ENCODE measurements at places on chromosomes 3 and 15.

GRCh38 chr3:29545615-29546014 lies 264.7 kb downstream of the RBMS3 start:
- no peak for DNase-seq

- DNase-seq, result no peak
Measured at GRCh38 chr15:28191832-28192231, 92.7 kb upstream of the OCA2 start.

DNA sequence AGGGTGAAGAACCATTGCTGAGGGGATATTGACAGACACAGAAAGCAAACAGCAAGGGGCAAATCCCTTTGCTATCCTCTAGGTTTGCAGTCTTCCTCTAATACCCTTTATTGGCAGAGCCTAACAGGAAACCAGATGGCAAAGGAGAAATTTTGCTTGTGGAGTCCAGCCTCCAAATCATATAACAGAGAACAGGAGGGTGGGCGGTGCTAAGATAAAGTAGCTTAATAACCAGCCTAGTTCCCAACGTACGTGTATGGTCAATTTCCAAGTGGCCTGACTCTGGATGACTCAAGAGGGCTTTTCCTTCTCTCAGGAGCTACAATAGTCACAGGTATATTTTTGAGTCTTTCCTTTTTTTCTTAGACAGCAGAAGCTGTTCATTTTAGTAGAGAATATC lies 404.5 kb downstream of the PDCD6IP start:
- DNase-seq, result no peak

DNA sequence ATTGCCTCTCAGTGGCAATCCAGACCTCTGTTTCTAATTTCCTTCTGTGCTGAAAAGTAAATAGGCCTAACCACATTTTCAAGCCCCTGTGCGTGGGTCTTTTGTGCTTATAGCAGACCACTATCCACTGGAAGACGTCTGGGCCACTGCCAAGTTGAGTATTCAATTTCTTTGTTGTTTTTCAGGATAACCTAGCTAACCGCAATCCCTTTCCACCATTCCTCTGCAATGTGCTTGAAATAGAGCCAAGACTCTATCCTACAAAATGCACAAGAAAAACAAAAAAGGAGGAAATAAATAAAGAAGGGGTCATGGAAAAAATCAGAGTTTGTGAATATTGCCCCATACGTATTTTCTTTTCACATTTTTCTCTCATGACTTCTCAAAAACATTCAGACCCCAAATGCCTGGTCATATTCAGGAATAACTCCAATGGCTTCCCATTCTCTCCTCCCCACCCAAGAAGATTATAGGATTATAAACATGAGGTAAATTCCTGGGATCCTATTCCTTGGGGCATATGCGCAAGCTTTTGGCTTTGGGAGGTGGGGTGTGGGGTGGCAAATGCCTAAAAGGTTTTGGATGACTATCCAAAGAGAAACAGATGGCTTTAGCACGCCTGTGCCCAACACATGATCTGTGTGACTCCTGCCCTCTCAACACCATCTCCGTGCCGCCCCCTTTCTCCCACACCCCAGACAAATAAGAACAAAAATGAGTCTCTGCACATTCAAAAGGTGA lies 217.9 kb upstream of the THBS1 start:
- DNase-seq, result no peak

GRCh38 chr15:85026304-85027032 lies 44.8 kb downstream of the PDE8A start:
- DNase-seq, result no peak

DNA sequence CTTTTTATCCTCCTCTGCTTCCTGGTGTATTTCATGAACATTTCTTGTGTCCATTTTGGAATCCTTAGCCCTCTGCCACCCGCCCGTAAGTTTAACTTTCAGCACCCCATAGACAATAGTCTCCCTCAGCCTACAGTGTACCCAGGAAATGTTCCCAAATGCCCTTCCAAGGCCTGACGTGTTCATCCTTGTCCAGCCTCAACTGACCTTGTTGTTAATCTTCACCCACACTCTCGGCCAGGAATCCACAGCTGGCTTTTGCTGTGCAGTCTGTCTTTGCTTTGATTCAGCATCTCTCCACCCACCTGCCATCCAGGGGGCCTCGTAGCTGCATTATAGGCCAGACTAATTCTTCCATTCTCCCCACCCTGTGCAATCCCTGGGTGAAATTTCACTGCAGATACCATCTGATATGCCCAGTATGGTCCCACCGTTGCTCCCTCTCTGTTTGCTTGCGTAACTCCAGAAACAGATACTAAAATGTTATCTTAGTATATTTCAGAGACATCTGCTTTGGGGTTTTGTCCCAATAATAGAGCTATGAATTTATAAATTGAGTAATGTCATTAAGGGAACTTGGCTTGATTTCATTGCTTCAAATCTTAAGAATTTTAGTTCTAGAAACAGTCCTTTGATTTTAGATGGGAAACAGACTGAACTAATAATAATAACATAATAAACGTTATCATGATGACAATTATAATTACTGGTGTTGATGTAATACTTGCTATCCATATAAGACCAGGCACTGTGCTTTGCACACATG lies 16.6 kb downstream of the GUCA1C start:
- no peak for DNase-seq

DNA sequence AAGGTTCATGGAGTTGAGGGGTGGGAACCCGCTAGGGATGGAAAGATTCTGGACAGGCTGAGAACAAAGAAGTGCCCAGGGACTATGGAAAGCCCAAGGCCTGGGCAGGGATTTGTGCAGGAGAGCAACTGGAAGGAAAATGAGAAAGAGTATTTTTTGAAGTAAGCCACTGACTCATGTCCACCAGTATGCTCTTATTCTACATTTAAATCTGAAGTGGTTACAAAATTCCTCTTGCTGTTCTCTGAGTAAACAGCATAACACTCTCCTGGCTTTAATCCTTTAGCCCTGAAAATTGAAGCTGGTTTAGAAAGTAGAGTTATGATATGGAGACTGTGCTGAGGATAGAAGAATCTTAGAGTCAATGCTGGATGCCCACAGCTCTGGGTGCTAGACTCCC lies 165.2 kb downstream of the ISL2 start:
- DNase-seq, result no peak

- no peak for DNase-seq
Measured at GRCh38 chr3:107938143-107938542, 152.7 kb downstream of the CD47 start.

DNA sequence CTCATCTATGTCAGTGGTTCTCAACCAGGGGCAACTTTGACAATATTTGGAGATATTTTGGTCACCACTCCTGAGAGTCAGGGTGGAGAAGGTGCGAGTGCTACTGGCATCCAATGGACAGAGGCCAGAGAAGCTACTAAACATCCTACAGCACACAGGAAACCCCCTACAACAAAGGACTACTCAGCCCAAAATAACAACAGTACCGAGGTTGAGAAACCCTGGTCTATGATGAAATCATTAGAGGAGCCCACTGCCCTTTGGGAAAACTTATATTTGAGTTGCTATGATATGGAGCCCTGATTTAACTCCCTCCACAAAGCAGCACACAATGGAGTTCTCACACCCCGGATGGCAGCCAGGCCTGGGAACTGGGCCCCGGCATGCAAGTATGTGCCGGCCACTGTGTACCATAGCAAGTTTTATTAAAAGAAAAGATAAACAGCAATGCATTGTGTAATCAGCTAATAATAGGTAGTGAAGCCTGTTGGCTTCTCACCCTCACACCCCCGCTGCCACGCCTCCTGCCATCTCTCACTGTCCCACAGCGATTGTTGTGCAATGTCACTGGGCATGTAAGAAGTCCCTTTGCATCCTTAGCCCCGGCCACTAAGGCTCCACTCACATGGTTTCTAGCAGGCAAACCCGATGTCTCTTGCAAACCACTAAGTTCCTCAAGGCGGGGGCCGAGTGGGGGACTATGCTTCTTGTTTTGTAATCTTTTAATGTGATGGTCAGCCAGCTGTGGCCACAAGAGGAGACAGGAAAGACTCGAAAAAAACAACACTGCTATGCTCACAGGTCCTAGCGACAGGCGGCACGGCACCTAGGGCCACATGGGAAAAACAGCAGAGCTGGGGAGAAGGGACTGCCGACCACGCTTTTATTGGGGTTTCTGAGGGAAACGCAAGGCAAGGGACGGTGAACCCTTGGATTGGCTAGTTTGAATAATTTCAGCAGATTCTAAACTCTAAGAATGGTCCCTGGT lies 110.0 kb downstream of the AQP9 start:
- no peak for DNase-seq

DNA sequence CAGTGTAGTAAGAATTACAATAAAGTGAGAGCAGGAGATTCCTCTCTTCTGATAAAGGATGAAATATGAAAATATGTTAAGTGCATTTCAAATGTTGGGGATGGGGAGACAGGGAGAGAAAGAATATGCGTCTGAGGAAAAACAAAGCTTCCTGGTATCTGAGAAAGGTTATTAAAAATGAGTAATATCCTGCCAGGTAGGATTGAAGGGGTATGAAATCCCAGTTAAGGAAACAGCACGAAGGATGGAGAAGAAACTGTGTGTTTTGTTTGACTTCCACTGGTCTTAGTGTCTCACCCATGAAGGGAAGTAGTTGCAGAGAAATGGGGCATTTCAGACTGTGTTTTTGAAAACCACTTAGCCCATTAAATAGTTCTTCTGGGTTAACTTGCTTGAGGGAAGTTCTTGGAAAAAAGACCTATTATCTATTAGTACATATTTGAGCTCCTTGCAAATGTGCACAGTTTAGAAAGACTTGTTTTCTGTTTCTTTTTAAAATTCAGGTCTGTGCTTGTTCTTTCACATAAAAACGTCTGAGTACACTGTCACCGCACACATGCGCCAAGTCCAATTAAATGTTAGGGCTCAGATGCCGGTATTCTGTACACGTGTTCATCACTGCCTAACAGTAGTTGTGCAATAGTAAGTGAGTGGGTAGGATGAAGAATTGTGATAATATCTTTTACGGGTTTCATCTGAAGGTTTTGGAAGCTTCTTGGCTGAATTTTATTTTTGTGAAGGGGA lies 196.1 kb upstream of the P2RY1 start:
- no peak for DNase-seq

All from GM12878 (cell line).